ENCODE measurements at places on chromosomes 1 and 21.

DNA sequence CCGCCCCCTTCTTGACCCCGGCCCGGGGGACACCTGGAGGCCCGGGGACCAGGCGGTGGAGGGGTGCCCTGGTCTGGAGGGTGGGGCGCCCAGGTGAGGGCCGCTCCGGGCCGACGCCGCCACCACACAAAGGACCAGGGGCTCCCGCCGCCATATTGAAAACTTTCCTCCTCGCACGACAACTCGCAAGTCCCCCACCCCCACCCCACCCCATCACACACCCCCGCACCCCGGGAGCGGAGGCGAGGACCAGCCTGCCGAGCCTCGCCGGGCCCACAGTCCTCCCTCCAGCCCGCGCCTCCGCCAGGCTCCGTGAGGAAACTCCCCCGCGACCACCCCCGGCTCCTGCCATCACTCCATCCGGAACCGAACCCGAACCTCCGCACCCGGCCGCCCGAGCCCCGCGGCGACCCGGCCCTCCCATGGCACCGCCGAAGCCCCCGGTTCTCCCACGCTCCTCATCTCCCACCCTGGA is 733 bp downstream of the KDM5B start:
- DNase-seq, result peak; percentile 19

DNA sequence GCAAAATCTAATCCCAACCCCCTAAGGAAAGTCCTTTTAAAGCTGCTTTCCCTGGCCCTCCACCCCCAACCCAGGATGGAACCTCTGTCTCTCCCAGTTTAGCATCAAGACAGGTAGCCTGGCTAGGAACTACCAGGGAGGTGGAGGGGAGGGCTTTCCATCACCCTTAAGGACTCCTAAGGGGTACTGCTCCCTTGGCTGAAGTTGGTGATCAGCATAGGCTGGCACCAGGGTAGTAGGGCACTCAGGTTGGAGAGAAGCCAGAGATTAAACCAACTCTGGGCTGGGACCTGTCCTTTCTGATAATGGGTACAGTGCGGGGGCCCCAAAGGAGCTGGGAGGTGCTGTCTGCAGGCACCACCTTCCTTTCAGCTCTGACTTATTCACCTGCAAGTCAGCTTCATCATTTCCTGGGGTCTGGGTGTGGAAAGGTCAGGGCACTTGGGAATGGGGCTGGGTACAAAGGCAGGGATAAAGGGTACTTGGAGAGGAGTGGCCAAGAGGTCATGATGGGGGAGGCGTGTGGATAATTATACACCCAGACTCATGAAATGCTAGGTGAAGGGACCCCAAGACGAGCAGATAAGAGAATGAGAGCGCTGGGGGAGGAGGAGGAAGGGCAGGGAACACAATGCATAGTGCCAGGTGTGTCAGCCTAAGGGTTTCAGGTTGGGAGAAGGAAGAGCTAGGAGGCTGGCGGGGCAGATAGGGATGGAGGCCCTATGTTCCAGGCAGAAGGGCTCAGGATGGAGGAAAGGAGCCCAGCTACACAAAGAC is 1.2 kb downstream of the ARHGEF2 start:
- no peak for DNase-seq

- no peak for DNase-seq
Observed at GRCh38 chr1:241332037-241332409, 25.0 kb downstream of the RGS7 start.

DNA sequence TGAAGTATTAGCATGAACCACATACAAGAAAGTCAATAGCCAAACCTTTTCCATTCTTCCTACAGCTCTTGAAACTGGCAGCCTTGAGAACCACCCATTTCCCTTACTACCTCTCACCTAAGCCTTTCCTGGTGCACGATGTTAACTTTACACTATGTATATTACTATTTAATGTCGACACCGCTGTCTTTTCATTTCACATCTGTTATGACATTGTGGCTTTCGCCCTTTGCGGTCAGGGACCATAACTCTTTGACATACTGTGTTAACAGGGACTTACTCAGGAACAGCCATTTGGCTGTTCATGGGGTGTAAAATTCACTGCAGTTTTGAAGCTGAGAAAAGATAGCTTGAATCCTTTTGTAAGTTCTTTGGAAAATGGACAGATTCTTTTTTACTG is 21.1 kb upstream of the GPR88 start:
- DNase-seq, result no peak

- DNase-seq, result no peak
Observed at GRCh38 chr21:45555251-45555556, 13.0 kb upstream of the SLC19A1 start.

DNA sequence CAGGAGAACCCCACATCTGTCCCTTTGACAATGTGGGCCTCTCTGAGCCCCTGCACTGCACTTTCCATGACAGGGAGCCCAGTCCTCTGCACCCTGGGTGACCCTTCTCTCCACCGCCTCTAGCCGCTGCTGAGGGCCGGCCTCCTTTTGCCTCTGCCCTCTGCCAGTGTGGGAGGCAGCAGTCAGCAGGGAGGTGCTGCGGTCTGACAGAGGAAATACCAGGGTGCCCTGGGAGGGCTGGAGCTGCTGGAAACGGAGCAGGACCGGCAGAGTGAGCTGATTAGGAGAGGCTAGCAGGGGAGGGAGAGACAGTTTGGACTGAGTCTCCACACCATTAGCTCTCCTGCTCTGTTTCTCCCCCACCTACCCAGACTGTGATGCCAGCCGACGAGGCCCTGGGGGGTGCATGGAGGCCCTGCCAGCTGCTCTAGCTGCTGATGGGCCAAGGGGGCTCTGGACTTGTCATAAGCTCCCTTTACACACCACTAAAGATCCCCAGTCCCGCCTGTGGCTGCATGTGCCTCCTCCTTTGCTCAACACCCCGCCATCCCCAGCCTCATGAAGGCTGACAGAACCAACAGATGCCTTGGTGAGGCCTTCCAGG is 171.1 kb upstream of the KLHDC7A start:
- DNase-seq, result no peak

GRCh38 chr1:56540467-56540866 is 38.9 kb downstream of the PLPP3 start:
- DNase-seq, result no peak

- DNase-seq, result no peak
Observed at GRCh38 chr1:224624432-224624831, 8.3 kb downstream of the CNIH3 start.

DNA sequence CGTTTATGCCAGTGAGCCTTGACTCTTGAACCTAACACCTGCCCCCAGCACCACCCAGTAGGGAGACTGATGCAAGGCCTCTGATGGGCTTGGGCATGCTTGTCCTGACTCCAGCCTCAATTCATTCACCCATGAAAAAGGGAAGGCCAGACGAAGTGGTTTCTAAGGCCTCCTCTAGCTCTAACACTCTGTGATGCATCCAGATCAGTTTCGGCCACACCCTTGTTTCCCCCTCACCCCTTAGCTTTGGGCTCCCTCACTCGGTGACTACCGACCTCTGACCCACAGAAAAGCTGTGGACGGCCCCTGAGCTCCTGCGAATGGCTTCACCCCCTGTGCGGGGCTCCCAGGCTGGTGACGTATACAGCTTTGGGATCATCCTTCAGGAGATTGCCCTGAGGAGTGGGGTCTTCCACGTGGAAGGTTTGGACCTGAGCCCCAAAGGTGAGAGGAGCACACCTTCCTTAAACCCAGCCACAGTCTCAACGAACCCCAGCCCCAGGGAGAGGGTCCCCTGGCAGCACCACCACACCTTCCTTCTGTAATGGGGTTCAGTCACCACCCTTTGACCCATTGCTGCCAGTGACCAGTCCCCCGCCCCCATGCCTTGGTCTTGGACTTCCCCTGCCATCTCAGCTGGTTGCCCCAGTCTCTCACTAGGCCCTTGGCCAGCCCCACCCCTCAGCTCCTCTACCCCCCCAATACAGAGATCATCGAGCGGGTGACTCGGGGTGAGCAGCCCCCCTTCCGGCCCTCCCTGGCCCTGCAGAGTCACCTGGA is 9.0 kb downstream of the NPR1 start:
- no peak for DNase-seq

GRCh38 chr21:17658931-17659330 is 46.2 kb upstream of the BTG3 start:
- DNase-seq, result no peak

DNA sequence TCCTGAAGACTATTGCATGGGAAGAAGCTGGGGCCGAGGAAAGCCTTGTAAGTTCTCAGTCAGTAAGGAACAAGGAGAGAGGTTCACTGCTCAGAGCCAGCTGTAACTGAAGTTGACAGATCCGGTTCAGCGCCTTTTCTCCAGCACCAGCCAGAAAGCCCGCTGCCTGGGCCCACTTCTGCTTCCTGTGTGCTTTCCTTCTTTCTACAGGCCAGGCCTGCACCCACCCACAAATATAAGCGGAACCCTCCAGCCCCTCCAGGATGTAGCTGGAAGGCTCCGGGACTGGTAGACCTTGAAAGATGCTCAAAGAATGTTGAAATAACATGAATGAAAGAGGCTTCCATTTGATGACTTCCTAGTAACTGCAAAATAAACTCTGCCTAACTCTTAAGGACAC is 38.8 kb downstream of the PARP1 start:
- DNase-seq, result no peak

DNA sequence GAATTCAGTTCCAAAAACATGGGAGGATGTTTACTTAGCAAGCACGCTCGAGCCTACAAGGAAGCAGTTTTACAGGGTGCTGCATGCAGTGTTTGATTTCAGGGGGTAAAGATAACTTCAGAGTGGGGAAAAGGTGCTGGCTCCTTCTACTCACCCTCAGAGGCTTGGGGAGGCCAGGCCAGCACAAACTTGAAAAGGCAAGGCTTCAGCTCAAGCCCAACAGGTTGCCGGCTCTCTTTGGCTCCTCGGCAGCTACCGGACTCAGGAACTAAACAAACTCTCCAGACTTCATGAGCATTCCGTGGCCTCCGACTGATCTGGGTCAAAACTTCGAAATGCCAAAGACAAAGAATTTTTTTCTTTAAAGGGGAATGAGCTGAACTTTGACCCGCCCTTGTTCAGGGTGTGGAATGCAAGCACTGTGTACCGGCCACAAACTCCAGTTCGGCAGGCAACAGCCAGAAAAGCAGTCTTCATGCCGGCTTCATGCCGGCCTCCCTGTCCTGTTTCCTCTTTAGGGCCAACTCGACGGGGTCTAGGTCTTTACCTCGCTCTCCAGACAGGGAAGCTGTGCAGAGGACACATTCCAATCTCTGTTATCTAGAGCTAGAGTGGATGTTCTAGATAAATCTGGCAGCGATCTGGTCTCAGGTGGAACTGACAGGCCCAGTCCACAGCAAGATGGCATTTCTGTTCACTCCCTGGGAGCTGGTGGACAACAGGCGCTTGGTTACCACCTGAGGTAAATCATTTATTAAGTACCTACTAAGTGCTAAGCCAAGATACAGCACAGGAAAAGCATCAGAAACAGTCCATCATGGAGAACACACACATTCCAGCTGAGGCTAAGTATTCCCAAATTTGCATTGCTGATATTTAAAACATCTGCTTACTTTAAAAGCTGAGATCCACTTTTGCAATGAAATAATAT is 75.0 kb downstream of the CD46 start:
- no peak for DNase-seq

DNA sequence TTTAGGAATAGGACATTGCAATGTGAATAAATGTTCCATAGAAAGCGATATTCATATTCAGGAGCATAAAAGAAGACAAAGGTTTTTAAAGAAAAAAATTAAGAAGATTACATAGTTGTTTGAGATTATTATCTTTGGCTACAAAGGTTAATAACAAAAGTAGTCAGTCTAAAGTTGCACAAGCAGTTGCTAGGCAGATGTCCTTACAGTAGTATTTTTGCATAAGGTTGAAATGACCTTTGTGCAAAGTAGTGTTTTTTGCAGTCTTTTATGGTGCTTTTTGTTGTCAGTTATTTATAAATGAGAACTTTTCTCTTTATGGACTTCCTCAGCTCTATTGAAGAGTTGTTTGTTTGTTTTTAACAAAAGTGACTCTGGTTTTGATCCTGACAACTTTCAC is 447.8 kb downstream of the AMY1C start:
- DNase-seq, result no peak

GRCh38 chr1:163265547-163265946 is 56.2 kb upstream of the NUF2 start:
- DNase-seq, result no peak

DNA sequence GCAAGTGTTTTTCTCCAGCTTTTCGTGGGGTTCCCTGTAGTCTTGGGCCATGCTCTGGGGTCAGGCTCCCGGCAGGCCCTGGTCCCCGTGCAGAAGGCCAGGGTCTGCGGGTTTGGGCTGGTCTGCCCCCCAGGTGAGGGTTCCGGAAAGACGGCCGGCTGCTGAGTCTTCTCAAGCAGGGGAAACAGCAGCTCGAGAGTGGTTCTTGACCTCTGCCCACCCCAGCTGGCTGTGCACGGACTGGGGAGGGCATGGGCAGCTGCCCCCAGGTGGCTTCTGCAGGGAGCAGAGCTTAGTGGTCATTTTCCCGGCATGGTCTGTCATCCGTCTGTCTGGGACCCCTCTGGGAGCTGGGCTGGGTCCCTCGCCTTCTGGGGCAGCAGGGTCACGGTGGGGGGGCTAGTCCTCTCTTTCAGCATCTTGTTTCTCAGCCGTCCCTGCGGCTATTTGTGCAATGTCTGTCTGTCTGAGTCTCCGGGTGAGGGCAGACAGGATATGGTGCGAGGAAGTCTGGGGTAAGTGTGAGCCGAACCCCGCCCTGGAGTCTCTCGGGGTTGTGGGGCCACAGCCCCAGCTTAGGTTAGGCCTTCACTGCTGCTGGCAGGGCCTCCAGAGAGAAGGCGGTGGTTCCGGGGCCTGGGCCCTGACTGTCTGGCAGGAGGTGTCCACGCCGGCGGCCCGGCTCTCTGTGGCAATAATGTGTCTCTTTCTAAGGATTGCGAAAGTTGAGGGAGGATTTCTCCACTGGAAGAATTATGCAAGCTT is 6.1 kb downstream of the SKI start:
- peak; percentile 98 for DNase-seq

DNA sequence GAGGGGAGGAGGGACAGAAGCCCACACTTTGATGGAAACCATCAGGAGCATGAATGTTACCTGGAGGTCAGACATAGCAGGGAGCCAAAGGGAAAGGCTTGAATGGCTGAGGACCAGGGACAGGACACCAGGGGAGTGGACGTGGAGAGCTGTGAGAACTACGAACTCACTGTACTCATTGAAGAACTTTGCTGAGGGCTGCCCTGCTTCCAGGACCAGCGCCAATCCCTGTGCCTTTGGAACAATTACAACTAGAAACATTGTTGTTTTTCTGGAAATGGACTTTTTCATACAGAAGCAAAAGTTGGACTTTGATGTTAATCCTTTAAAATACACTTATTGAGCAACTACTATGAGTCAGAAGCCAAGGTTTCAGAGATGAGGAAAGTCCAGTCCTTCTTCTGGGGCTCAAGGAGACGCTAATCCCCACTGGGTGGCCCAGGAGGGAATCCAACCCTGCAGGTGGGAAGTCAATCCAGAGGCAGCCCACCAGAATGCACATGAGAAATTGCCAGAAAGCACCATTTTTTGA is 12.9 kb downstream of the TSPAN2 start:
- peak; percentile 14 for DNase-seq

GRCh38 chr1:155272466-155273342 is 600 bp downstream of the CLK2 start:
- no peak for DNase-seq

DNA sequence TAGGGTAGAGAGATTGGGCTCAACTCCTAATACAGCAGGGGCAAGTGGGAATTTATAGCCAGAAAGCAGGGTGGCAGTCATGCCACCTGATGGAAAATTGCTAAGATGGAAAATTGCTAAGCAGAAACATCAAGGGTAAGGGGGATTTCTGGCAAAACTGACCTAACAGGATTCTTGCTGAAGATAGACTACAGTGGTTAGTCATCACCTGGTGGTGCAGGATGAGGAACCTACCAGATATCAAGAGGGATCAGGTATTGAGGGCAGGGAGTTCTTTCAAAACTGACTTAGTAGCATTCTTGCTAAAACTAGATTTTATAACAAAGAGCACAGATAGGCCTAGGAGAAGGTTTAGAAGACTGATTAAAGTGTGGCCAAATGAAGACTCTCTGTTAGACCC is 292.9 kb downstream of the PLPP3 start:
- DNase-seq, result no peak

- DNase-seq, result no peak
Observed at GRCh38 chr1:208864366-208864965, 620.3 kb upstream of the PLXNA2 start.
